Fibroblast of mammary gland (primary cell): ENCODE measurements at places on chromosomes 6 and 20.
A peak's percentile ranks its signal among the peaks of the same experiment; 100 is the strongest.

DNA sequence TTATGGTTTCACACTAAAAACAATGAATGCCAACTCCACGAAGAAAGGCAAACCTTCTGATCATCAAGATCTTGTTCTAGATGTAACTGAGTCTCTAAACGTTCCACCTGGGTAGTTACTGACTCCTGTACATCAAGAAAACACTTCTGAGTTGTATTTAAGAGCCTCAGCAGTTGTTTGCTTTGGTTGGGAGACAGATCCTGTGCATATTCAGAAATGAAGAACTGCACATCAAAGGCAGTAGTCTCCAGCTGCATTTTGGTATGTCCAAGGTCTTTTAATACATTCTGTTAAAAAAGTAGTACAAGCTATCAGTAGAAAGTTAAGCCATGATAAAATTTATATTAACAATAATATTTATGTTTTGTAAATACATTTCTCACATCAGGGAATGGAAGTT lies 41.3 kb downstream of the DST start:
- no peak for DNase-seq

- no peak for DNase-seq
Measured at GRCh38 chr20:39089029-39089428, 126.9 kb downstream of the DHX35 start.

DNA sequence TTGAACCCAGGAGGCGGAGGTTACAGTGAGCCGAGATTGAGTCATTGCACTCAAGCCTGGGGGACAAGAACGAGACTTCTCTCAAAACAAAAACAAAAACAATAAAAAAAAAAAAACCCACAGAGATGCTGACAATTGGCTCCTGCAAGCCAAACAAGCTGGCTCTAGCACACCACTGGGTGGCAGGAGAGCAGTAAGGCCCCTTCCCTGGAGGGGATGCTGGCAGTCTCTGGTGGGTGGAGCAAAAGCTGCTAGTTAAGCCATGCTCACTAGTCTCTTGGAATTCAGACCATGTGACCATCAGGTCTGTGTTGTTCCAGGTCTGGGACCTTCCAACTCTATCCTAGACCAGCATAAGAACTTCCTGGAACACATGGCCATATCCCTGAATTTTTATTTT lies 18.9 kb upstream of the DSN1 start:
- peak; percentile 58 for DNase-seq

GRCh38 chr6:144756469-144756868 lies 471.3 kb downstream of the UTRN start:
- no peak for DNase-seq

DNA sequence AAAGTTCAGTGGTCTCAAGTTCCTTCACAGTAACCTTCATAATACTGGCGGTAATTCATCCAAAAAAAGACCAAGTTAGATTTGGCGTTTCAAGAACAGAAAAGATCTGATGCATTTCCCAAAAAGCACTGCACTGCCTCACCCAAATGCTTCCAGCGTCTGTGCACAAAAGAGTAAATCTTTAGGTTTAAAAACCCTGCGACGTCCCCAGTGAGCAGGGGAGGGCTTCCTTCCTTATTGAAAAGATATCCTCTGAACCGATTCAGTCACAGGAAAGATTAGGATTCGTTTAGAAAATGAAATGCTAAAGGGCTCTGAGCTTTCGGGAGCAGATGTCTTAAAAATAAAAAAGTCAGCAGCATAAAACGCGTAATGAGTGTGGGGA lies 654 bp downstream of the TBC1D7 start:
- no peak for DNase-seq

DNA sequence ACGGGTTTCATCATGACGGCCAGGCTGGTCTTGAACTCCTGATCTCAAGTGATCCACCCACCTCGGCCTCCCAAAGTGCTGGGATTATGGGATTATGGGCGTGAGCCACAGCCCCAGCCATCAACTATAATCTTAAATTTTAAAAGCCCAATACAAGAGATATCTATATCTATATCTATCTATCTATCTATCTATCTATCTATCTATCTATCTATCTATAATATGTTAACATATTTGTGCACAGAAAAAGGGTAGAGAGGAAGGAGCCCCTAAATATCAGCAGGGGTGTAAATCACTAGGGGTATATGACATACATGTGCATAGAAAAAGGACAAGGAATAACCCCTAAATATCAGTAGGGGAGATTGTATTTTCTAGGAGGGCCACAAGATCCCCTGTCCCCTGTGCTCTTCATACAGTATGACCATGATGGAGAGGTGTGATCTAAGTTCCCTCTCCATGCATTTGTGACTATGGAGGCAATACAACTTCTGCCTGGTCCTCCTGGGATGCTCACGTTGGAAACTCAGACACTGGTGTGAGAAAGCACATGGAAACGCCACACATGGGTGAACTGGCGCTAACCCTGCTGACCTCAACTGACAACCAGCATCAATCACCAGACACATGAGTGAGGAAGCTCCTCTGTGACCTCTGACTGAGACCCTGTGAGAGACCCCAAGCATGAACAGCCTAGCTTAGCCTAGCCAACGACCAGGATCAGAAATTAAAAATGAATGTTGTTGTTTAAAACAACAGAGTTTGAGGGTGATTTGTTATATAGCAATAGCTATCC lies 1.2 kb upstream of the SPATS1 start:
- no peak for DNase-seq

DNA sequence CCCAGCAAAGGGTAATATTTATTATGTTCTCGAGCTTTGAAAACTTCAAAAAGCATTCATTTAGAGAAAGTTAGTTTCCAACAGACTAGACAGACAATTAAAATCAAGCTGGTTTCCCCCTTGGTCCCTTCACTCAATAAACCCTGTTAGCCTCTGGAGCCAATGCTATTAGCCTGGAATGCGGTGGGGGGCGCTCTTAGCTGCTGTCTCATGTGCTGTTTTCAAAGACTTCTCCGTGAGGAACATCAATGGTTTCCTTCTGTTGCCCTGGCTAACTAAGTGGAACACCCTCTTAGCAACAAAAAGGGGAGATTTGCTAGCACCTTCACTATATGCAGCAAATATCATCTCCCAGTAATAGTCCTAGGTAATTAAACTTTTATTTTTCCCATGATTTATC lies 86.4 kb downstream of the LY86 start:
- peak; percentile 8 for DNase-seq

DNA sequence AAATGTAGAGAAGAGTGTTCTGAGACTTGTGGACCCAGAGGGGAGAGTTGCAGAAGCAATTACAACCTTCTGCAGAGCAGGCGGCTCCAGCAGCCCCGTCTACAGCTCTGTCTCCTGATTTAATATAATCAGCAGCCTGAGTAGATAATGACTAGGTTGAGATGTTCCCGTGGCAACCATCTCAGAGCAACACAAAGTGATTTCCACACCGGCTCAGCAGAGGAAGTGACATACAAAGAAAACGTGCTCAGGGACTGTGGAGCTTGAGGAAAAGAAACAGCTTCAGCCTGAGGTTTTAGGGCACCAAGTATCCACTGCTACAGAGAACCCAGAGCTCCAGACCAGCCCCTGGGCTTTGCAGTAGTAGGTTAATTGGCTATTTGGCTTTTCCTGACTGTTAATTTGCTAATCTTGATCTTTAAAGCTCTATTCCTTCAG lies 136.4 kb downstream of the MTFR2 start:
- peak; percentile 86 for DNase-seq

DNA sequence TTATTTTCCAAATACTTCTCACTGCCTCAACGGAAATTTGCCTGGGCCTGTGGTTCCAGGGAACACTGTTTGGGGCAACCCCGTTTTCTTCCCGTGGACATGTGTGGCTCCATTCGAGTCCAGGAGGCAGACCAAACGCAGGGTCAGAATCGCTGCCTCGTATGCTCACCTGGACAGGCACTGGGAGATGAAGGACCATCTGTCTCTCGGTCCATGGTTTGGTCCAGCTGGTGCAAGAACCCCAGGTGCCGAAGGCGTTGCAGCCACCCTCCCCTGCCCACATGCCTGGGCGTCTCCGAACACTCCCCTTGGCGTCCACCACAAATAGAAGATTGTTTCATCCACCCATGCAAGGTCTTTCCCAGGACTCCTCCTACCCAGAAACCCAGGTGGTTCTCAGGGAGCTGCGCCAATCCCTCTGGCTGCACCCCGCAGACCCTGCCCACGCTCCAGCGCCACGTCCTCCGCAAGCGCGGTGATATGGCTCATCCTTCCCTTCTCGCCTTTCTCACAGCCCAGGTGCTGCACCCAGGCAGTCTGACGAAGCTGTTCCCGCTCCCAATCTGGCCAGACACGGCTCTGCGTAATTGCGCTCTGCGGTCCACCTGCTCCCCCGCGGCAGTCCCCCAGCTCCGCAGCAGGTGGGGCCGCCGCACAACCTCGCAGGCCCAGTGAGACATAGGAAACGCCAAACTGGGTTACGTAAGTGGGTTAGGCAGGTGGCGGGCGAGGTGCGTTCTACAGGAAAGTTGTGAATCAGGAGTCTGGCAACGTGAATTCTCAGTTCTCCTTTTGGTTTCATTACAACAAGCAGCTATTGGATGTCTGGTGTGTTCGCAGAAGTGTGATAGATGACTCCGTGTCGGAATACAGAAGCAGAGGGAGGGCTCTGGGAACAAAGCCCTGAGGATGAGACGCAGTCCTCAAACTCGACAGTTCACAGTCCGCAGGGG lies 146.2 kb upstream of the ECI2 start:
- peak; percentile 25 for DNase-seq

- DNase-seq = peak; percentile 71
Measured at GRCh38 chr6:71349395-71349794, 60.8 kb downstream of the OGFRL1 start.

DNA sequence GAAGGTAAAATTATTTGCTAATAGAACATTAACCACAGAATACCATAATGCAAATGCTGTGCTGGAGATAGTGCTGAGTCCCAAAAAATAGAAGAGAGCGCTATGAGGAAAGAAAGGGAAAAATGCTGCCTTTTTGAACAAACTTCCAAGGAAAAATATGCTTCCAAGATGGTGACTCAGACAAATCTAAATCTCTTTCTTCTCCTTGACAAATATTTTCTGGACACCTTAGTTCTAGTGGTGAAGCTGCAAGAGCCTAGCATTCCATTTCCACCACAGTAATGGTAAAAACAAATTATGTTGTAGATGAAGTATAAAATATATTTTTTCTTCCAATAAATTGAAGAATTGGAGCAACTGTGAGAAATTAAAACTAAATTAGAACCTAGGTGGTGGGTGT lies 155.6 kb upstream of the TBX18 start:
- no peak for DNase-seq

GRCh38 chr6:115896538-115897129 lies 164.1 kb downstream of the FRK start:
- DNase-seq = peak; percentile 53

DNA sequence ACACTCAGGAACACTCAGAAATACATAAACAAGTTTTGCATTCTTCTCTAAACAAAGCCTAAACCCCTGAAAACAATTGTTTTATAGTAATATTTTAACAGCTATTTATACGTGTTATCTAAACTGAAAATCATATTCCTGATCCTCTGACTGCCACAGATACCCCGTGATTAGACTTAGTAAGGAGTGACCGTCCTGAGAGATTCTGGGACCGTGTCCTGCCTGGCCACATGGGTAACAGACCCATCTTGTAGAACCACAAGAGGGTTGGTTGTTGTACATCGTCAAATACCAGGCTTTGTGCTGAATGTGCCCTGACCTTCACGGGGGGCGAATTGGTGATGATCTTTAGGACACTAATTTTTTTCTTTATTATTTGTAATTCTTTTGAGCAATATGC lies 214.4 kb downstream of the TMEM242 start:
- no peak for DNase-seq

DNA sequence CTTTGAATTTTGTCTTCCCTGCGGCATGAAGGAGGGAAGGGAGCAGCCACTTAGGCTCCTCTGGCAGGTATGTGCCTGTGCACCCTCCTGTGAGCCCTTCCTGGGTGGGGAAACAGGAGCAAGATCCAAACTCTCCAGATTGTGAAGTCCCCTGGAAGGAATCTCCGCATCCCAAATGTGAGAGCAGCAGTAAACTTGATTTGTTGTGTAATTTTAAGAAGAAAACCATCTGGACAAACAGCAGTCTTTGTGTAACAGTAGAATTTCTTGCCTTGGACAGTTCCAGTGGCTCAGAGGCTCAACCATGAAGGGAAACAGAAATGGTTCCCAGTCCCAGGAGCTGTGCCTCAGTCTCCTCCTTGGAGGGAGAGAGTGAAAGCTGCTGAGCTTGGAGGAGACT lies 39.7 kb downstream of the CDH26 start:
- DNase-seq = no peak
